ENCODE measurements at places on chromosomes 13 and 19. TPM values are rescaled to one million over a fixed set of nuclear protein-coding genes. Genes with fewer than 3 reads are reported as not detected.

Gene CBY2
- not detected for total RNA-seq

Gene DCLK1
- 1.2 TPM for total RNA-seq

Gene CKAP2
- 38.1 TPM for total RNA-seq

Gene C13orf42
- not detected for total RNA-seq

Gene CEBPA
- not detected for total RNA-seq

Gene PSG7
- not detected for total RNA-seq

Gene CGB1
- total RNA-seq = not detected

Gene LHB
- total RNA-seq = not detected

Gene ZNF878
- not detected for total RNA-seq

Gene USPL1
- total RNA-seq = 9.2 TPM

Gene IFI30
- total RNA-seq = not detected

Gene NLRP9
- not detected for total RNA-seq

Gene NMRK2
- total RNA-seq = not detected

Gene SLC25A23
- 13.1 TPM for total RNA-seq

Gene THOP1
- total RNA-seq = 141 TPM

Gene REX1BD
- 79.0 TPM for total RNA-seq

Gene PPP6R1
- 45.6 TPM for total RNA-seq

Gene CAPN12
- 0.35 TPM for total RNA-seq

Gene ERICH4
- total RNA-seq = not detected

Gene GJB6
- not detected for total RNA-seq

Gene FLT3
- not detected for total RNA-seq

Gene ETV2
- not detected for total RNA-seq

Gene RGS9BP
- total RNA-seq = not detected

Gene PRKCG
- total RNA-seq = not detected

Gene SERPINE3
- not detected for total RNA-seq

Gene CRX
- not detected for total RNA-seq

Gene TEX26
- total RNA-seq = not detected

Gene ICAM5
- total RNA-seq = 4.3 TPM

Gene SIGLECL1
- not detected for total RNA-seq

Gene KLK2
- not detected for total RNA-seq

Gene ZNF85
- 2.8 TPM for total RNA-seq

Gene DOHH
- total RNA-seq = 12.7 TPM
